ENCODE measurements at places on chromosomes 16 and 17. TPM values are rescaled to one million over a fixed set of nuclear protein-coding genes. Genes with fewer than 3 reads are reported as not detected.

The C17orf50 gene
- not detected for total RNA-seq

The ATP2C2 gene
- total RNA-seq: not detected

- no peak for DNase-seq
Measured at GRCh38 chr16:11506741-11507305, 79.9 kb downstream of the LITAF start.

GRCh38 chr16:88548985-88549384 lies 21.2 kb upstream of the ZC3H18 start:
- DNase-seq: no peak

DNA sequence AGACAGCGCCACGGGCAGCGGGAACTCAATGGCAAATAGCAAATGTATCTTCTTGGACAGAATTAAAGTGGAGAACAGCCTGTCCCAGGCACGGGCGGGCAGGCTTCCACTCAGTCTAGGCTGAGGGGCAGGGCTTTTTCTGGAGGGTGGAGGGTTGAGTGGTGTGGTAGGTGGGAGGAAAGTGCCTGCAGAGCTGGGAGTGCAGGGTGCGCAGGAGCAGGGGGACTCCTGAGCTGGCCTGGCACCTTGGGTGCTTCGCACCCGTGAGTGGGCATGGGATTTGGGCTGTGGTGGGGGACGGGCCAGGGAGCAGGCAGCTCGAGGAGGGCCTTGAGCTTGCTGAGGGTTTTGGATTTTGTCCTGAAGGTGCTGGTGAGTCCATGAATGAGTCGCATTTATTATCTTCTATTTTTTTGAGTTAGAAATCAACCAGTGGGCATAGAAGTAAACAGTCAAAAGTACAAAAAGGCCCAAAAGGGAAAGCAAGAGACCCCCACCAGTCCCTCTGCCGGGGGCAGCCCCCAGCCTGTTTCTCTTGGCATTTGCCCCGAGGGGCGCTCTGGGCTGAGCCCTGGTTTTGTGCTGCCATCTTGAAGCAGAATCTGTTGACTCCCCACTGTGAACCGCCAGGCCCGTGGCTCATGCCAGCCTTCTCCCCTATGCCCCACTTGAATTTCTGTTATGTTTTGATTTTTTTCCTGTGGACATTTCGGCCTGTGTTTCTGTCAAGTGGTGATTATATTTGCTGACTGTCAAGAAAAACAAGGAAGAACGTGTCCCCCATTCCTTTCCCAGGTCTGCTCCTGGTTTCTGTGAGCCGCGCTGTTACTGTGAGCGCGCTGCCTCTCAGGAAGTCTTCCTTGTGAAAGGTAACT lies 8.2 kb downstream of the ADORA2B start:
- no peak for DNase-seq

DNA sequence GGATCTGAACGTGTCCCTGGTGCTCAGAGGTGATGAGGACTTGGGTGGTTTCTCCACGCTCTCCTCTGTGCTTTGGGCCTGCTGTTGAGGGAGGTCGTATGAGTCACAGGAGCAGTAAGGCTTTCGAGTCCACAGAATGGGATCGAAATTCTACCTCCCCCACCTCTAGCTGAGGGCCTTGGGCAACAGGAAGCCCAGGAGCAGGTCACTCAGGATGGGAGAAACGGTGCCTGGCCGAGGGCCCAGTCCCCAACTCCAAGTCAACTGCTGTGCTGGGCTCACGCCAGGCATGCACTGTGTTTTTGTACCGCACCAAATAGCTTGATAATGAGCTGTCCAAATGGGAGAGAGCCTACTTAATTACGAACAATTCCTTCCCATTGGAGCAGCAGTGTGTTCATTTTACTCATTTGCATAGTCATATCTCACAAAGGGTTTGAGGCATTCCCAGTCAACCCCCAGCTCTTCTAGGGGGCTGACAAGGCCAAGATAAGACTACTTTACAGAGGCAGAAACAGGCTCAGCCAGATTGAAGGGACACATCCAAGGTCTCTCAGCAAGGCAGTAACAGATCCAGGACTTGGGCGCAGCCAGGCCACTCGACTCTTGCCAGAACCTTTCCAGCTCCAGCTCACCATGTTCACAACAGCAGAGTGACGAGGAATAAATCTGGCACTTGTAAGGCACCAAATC lies 53.6 kb downstream of the WNT3 start:
- DNase-seq: peak; percentile 92

DNA sequence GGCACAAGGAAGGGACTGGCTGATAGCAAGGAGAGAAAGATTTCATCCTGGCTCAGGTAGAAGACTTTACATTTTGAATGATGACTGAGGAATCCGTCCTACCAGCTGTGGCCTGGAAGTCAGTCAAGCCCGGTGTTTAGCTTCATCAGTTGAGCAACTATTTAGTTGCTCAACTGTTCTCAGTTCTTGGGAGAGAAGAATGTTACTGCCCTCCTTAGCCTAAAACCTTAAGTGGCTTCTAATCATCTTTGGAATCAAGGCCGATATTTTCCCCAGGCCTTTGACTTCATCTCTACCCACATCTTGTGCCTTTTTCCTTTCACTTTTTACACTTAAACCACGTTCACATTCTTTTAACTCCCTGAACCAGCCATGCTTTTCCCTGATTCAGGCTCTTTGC lies 17.3 kb upstream of the RBL2 start:
- DNase-seq: no peak

- DNase-seq: no peak
Measured at GRCh38 chr16:79532785-79533184, 67.8 kb downstream of the MAF start.

All from right cardiac atrium (tissue), 5 donors.